ENCODE measurements at places on chromosomes 13 and 19.
A peak's percentile ranks its signal among the peaks of the same experiment; 100 is the strongest.

- no peak for DNase-seq
Measured at GRCh38 chr13:42181381-42181953, 90.5 kb upstream of the AKAP11 start.

GRCh38 chr13:43761616-43762315, 25.0 kb downstream of the ENOX1 start:
- DNase-seq: no peak

GRCh38 chr19:35080613-35081170, 34.9 kb upstream of the FXYD3 start:
- DNase-seq: no peak

DNA sequence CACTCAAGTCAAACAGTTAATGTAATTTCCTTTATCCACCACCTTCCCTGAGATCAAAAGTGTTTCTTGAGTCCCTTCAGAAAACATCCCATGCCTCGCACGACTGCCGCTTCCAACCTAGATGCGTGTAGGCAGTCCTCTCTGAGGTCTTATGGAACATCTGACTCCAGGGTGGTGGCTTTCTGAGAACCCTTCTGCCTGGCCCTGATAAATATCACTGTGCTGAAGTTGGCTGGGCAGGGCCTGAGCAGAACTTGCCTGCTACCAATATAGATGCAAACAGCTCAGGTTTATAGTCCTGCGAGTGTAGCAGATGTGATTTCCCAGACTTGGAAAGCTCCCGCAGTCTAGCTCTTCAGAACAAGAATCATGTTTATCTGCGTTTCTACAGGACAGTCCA, 61.1 kb upstream of the GPR12 start:
- DNase-seq: no peak

DNA sequence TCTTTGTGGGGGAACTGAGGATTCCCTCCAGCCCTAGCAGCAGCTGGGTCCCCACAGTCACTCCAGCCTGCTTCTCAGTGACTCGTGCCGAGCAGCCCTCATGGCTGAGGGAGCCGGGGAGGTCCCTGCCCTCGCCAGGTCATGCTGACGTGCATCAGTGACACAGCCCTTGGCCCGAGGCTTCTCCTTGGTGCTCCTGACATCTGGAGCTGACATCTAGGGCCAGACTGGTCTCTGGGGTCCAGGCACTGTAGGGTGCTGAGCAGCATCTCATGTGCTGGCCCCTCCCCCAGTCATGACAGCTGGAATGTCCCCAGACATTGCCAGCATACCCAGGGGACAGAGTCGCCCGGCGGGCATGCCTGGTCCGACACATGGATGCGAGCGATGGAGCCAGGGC, 14.4 kb downstream of the COMP start:
- DNase-seq: no peak

DNA sequence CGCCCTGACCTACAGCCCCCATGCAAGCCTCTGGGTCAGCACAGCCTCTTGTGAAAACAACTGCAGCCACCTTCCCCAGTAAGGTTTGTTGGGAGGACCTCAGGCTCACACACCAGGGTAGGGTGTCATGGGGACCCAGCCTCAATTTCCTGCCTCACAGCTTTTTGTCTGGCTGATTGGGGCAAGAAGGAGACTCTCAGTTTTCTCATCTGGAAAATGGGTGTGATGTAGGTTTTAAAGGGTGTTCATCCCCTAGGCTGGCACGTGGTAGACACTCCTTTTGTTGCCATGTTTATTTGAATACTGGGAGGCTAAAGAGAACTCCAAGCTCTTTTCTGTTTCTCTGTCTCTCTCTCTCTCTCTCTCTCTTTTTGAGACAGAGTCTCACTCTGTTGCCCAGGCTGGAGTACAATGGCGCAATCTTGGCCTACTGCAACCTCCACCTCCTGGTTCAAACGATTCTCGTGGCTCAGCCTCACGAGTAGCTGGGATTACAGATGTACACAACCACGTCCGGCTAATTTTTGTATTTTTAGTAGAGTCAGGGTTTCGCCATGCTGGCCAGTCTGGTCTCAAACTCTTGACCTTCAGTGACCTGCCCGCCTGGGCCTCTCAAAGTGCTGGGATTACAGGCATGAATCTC, 18.2 kb upstream of the PLAUR start:
- no peak for DNase-seq

GRCh38 chr19:991174-991931, 7.2 kb downstream of the WDR18 start:
- peak; percentile 53 for DNase-seq

- no peak for DNase-seq
Measured at GRCh38 chr19:390386-391206, 18.4 kb downstream of the C2CD4C start.

All from activated CD4-positive, alpha-beta T cell treated with anti-CD3 and anti-CD28 coated beads, Interleukin-2, amount 50 U/mL, for 24 hours (primary cell).